ENCODE measurements at places on chromosomes 13 and 19.

DNA sequence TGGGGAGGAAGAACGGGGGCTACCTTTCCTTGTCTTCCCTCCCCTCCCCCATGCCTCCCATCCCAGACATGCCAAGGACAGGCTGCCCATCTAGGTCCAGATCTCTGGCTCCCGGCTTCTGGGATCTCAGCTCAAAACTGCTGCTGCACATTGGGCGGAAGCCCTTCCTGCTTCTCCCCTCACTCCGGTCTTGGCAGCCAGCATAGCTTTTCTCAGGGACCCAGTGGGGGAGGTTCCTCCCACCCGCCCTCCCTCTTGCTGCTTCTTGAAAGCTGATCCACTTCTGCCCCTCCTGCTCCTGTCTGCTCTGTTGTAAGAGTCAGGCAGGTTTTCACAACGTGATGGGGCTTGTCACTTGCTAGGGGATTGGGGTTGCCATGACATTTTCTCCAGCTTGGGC lies 21.7 kb upstream of the RNF17 start:
- DNase-seq: no peak

DNA sequence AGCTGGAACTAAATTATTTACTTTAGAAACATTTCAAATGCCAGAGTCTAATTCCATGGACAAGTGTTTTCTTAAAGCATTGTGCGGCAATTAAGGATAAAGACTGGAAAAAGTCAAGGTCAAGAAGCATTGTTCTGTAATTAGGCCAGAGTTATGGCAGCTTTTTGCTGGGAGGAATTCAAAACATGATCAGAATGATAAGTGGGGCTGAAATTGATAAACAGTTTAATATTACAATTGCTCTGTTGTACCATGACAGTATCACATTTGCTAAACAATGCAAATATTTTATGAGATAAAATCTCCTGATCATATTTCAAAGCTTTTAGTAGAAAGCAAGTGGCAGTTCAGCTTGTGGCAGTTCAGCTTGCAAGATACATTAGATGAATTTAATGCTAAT lies 513.7 kb downstream of the GPC6 start:
- no peak for DNase-seq

DNA sequence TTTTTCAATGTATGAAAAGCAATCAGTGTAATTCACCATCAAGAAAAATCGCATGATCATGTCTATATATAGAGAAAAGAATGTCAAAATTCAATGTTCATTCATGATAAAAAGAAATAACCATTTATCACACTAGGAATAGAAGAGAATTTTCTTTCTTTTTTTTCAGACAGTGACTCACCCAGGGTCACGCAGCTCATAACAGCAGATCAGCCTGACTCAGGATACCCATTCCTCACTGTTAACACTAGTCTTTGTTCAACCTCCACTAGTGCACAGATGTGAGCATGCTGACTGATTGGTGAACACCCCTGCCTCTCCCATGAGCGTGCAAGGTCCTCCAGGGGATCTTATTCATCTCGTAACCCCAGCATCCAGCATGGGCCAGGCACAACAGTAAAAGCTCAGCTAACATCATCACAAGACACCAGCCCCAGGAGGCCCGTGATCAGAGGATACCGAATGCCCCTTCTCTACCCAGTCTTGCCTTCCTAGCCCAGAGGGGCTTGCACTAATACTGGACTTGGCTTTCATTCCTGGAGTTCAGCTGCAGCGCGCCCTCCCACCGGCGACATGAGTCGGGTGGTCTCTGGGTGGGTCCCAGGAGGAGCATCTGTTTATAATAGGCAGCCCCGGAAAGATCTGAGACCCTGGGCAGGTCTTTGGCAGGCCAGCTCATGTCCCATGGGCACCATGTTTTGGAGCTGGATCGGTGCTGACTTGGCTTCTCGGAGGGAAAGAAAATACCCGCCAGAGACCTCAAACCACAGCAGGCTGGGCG lies 539.5 kb upstream of the SLC10A2 start:
- no peak for DNase-seq

- no peak for DNase-seq
Measured at GRCh38 chr13:38686577-38687245, at the start of gene FREM2. FREM2 (plus strand) TSS chr13:38687077; CDS start chr13:38687345, 268 bp downstream.

- no peak for DNase-seq
Measured at GRCh38 chr19:42038666-42039065, 31.3 kb downstream of the GRIK5 start.

DNA sequence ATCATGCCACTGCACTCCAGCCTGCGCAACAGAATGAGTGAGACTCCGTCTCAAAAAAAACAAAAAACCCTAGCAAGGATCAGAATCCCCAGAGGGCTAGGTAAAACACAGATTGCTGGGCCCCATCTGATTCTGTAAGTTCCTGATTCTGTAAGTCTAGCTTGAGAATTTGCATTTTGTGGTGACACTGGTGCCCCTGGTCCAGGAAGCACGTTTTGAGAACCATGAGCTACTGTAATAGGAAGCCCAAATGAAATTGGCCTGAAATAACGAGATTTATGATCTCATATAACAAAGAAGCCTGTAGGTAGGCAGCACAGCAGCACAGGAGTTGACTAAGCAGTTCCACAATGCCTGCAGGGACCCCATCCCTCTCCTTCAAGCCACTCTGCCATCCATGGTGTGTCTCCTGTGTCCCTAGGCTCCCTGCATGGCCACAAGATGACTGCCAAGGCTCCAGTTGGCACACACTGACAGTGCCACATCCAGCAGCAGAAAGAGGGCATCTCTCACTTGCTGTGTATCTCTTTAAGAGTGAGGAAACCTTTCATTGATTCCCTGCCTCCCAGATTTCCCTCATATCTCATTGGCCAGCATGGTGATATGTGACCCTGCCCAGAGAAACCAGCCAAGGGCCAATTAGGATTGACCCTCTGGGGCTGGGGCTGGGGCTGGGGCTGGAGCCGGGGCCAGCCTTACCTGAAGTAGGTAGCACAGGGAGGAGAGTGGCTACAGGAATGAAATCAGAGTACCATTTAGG lies 21.7 kb downstream of the SIPA1L3 start:
- no peak for DNase-seq

GRCh38 chr19:42290523-42291434 lies 11.2 kb upstream of the PRR19 start:
- DNase-seq: peak; percentile 62

Data from left forelimb (tissue), 1 donor.